Psoas muscle (tissue), 8 donors: ENCODE measurements at places on chromosomes 1 and 21.

DNA sequence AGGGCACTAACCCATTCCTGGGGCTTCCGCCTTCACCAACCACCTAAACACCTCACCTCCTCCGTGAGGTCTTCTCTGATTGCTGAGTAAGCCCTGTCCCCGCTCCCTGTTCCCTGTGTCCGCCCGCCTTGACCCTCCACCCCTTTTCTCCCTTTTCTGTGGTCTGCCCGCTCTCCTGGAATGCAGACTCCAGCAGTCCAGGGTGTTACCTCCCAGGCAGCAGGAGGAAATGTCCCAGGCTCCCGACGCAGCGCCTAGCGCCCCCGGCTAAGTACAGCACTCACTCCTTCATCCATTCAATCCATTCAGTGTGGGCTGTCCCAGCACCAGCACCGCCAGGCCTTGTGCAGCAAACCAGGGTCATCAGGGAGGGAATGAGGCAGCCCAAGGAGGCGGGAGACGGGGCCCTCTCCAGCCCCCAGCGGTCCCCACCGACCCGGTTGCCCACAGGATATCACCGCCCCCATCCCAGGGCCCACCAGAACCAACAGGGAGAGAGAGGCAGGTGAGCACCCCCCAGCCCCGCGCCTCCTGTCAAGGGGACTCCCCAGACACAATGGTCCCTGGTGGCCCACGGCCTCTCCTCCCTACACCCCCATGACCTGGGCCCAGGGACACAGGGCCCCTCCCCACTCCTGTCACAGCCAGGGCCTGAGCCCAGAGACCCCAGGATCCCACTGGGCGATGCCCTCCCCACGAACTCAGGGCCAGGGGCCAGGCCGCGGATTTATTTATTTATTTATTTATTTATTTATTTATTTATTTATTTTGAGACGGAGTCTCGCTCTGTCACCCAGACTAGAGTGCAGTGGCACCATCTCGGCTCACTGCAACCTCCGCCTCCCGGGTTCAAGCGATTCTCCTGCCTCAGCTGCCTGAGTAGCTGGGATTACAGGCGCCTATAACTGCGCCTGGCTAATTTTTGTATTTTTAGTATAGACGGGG is 10.2 kb downstream of the TNFRSF14 start:
- no peak for DNase-seq

GRCh38 chr1:201172999-201173610 is 17.5 kb upstream of the IGFN1 start:
- peak; percentile 52 for DNase-seq

- no peak for DNase-seq
Observed at GRCh38 chr1:214683621-214684020, 80.6 kb downstream of the CENPF start.

DNA sequence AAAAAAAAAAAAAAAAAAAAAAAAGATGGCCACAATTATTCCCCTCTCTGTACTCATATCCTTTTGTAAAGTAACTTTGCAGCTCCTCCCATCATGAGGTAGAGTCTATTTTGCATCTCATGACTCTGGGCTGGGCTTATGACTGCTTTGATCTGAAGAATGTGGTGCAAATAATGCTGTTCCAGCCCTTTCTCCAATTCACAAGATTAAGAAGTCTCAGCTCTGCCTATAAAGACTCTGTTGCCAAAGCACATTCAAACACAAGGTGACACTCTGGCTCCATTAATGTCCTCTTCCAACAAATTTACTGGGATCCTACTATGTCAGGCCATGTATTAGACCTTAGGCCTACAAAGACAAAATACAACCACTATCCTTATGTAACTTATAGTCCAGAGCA is 64.8 kb upstream of the PTCH2 start:
- no peak for DNase-seq

GRCh38 chr1:72284348-72285073 is 2.2 kb upstream of the NEGR1 start:
- peak; percentile 51 for DNase-seq

GRCh38 chr1:165174491-165174890 is 182.0 kb downstream of the LMX1A start:
- no peak for DNase-seq

- no peak for DNase-seq
Observed at GRCh38 chr1:111582644-111583618, 36.7 kb upstream of the RAP1A start.

DNA sequence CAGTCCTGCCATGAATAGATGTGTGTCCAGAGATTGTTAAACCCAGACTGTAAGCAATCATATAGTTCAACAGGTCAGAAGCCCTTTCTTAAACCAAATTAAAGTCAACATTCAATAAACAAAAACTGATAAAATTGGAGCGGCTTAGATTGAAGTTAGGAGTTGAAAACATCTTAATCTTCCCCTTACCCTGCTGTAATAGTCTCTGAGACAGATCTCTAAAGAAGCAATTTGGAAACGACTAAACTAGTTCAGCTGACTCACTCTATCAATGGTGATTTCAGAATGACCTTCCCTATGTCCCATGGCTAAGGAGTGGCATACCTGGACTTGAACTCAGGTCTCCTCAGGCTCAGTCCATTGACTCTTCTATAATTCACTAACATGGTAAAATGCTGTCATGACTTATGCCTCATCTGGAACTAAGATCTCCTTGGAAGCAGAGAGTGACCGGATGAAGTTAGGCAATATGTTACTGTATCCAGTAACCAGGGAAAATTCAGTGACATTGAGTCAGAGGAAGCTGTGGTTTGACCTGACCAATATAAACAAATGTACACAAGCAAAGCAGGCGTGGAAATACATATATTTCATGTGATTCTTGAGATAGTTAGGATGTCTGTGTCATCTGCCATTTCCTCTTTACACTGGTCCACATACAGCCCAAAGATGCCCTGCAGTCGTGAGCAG is 30.1 kb downstream of the SGIP1 start:
- no peak for DNase-seq

DNA sequence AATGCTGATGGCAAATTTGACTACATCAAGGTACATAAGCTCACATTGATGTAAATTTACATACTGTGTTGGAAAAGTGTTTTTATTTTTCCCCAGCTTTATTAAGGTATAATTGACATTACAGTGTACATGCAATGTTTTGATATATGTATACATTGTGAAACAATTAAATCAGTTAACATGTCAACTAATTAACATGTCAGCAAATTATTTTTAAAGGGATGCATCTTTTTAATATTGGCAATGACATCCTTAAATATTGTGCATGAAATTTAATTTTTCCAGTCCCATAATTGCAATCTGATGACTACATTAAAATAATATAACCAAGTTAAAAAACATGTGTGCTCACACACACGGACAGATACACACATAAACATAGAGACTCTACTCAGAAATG is 9.4 kb downstream of the EFCAB7 start:
- no peak for DNase-seq
